ENCODE measurements at places on chromosomes 3 and 15.

- no peak for DNase-seq
Observed at GRCh38 chr15:90713081-90713480, 4.1 kb upstream of the BLM start.

- no peak for DNase-seq
Observed at GRCh38 chr15:59615661-59616060, 4.1 kb downstream of the GCNT3 start.

DNA sequence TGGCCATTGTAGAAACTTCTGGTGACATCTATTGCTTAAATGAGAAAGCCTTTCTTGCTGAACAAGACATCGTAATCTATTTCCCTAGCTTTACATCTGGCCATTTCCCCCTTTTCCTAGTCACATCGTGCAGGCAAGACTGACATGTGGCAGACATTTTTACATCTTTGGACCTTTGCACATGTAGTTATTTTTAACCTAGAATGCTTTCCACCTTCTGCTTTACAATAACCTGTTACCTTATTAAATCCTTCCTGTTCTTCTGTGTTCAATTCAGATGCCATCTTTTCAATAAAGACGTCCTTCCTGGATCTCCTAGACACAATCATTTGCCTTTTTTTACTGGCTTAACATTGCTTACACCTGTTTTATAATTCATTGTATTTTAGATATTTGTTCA, 343.3 kb downstream of the DIPK2A start:
- no peak for DNase-seq

DNA sequence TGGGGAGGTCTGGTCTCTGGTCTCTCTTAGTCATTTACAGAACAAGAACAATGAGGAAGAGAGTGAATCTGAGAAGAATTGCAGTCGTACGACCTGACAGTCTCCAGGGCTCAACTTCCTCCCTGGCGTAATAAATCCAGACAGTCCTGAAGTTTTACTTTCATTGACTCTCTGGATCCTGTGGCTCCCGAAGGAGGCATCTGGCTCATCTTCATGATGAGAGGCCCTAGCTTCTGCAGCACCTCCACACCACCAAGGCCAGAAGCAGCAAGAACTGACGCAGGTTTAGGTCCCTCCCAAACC, 11.8 kb upstream of the CYFIP1 start:
- DNase-seq: no peak

GRCh38 chr3:27345045-27345444, 24.1 kb downstream of the NEK10 start:
- no peak for DNase-seq

DNA sequence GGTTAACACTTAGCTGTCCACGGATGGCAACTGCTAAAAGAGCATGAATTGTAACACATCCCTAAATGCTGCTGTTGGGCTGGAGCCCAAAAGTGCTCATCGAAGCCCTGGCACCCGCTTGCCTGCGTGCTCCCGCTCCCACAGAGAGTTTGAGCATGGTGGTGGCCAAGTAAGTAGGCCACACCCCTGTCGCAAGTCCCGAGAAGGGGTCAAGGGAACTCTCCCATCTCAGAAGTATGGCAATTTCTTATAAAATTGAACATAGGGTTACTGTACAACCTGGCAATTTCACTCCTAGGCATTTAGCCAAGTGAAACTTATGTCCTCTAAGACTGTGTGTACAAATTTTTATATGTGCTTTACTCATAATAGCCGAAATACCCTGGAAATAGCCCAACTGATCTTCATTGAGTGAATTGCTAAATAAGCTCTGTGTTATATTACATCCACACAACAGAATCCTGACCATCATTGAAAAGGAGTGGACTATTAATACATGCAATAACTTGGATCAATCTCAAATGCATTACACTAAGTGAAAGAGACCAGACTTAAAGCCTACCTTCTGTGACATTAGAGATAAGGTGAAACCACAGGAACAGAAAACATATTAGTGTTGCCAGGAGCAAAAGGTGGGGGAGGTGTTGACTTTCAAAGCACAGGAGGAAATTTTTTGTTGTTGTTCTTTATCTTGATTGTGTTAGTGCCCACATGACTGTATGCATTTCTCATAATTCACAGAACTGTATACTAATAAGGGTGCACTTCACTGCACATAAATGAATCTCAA, 1.5 kb upstream of the GCSAM start:
- peak; percentile 12 for DNase-seq

GRCh38 chr3:173371848-173372487, 25.6 kb upstream of the NLGN1 start:
- peak; percentile 6 for DNase-seq

GRCh38 chr15:77470235-77470634, 49.5 kb downstream of the HMG20A start:
- DNase-seq: no peak

DNA sequence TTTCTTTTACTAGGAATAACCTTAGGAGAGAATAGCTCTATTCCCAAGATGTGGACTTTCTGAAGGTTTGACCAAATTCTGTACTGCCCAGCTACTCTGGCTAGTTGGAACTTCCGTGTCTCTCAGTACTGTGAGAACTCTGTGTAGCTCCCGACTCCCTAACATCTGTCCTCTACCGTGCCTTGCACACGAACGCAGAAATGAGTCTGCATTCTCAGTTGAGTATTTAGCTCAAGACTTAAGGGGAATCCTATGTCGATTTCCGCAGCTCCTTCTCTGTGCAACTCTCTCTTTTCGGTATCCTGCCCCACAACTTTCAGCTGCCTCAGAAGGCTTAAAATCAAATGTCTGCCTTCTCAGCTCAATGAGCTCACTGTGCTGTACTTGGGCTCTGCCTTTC, 86.7 kb upstream of the EPHB3 start:
- DNase-seq: no peak

DNA sequence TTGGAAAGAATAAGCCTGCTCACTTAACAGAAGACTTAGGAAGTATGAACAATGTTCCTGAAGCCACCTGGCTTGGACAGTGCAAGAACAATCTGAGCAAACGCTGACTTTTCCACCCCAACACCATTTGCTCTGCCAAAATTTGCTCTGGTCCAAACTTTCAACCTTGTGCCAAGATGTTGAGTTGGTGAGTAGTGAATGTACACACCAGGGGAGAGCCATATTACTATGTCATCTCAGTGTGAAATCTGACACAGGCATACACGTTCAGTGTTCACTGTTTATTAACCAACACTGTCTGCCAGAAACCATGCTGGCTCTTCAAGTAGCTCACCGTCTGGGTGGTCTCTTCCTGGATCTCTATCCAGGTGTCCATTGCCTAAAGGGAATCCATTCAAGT, 152.9 kb upstream of the LPP start:
- no peak for DNase-seq

- no peak for DNase-seq
Observed at GRCh38 chr3:39446444-39446843, 21.0 kb upstream of the MOBP start.

DNA sequence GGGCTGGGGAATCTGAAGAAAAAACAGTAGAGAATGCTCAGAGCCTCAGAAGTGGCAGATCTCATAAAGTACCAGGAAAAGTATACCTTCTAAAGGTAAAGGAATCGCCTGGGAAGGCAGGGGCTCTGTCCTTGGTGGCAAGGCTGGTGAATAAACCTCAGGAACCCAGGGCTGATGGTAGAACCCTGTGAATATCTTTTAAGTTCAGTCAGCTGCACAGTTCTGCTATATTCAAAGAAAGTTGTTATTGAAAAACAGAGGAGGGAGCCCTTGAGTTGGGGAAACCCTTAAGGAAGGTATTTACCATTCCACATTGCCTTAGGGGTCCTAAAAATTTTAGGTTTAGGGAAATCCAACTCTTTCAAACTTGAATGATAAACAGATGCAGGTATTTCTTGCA, 31.2 kb downstream of the ZPLD1 start:
- DNase-seq: no peak

- DNase-seq: no peak
Observed at GRCh38 chr3:189687475-189687874, 56.3 kb downstream of the TP63 start.

GRCh38 chr3:145721815-145722214, 439.2 kb downstream of the PLOD2 start:
- no peak for DNase-seq

- DNase-seq: no peak
Observed at GRCh38 chr3:64595253-64595694, 92.5 kb downstream of the ADAMTS9 start.

GRCh38 chr3:61343543-61343942, 92.3 kb upstream of the FHIT start:
- DNase-seq: no peak

GRCh38 chr3:157921811-157922210, 184.4 kb downstream of the SHOX2 start:
- DNase-seq: no peak

GRCh38 chr3:134327594-134327975, 46.7 kb downstream of the AMOTL2 start:
- DNase-seq: peak; percentile 75

GRCh38 chr3:125141596-125142419, 70.7 kb downstream of the SLC12A8 start:
- DNase-seq: peak; percentile 92

DNA sequence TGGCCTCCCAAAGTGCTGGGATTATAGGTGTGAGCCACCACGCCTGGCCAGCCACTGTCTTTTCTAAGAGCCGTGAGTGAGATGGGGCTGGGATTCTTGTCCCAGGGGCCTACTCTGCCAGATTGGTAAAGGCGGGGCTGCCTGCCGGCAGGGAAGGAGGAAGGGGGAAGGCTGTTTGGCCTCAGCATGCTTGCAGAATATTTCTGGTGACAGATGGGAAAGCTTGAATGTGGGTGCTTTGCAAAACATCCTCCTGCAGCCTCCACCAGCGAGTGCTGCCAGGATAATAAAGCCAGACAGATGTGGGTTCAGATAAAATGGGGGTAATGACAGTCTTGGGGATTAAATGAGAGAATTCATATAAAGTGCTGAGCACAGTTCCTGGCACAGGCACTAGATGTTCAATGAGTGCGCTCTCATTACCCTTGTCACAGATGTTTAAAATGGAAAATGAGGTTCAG, 19.8 kb upstream of the ACOX2 start:
- no peak for DNase-seq

- no peak for DNase-seq
Observed at GRCh38 chr3:157311633-157312375, 124.8 kb upstream of the PTX3 start.

DNA sequence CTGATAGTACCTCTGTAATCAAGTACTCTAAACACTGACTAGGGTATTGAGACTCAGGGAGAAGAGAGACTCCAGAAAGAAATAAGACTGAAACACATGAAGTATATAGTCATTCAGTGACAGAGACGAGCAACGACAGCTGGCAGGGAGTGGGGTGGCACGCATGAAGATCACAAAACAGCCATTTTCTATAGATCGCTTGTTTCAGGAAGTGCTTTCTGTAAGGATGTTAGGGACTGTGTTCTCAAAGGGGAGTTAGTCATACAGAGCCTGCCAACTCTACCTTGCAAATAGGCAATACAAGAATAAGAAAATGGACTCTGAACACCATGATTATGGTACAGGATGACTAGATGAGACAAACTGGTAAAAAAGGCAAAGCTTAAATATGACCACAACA, 139.5 kb downstream of the TBL1XR1 start:
- DNase-seq: no peak

- no peak for DNase-seq
Observed at GRCh38 chr3:54366839-54367238, 244.5 kb downstream of the CACNA2D3 start.

GRCh38 chr3:49826016-49826415, 12.3 kb upstream of the UBA7 start:
- DNase-seq: no peak

DNA sequence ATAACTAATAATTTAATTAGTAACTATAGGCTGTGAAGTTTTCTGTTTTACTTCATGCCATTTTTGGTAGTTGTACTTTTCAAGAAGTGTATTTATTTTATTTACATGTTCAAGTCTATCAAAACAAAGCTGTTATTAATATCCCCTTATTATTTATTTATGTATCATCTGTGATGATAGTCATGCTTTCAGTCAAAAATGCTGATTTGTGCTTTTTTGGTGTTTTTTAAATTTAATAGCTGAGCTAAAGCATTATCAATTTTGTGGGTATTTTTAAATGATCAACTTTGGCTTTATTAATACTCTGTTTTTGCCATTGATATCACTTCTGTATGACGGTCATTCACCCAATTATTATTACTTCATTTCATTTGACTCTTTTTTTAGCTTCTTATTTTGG, 1229.2 kb upstream of the CADM2 start:
- no peak for DNase-seq

GRCh38 chr15:101498717-101499480, 9.4 kb upstream of the PCSK6 start:
- no peak for DNase-seq

GRCh38 chr3:135448520-135448919, 517.0 kb upstream of the PPP2R3A start:
- DNase-seq: no peak

DNA sequence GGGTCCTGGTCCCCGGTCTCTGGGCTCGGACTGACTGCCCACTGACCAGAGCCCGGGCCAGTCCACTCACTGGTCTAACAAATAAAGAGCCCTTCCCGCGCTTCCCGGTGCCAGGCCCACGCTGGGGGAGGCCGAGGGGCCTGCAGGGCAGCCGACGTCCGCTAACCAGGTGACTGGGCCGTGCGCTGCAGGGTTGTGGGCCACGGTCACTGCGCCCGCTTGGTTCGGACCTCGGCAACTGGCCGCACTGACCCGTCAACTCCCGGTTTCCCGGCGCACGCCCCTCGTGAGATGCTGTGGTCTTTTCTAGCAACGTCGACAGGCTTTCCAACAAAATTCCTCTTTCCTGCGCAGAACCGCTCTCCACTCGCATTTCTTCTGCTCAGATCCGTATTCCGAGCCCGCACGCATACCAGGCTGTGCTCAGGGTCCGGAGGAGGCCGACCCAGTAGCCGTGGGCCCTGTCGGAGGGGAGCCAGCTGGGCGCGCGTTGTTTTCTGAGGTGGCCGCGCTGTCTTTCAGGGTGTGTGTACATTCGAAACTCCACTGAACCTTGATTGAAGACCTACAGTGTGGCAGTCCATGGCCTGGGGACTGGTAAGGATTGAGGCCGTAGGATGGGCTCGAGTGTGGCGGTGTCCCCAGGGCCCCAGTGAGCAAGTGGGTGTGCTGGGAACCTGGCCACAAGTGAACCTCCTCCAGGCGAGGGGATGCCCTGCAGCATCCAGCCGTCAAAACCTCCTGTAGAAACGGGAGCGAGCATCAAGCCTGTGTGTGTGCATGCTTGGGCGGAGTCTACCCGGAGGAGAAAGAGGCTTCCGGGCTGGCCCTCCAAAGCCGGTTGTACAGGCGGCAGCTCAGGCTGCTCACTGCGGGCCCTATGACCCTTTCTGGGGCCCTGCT, 875 bp upstream of the NT5DC2 start:
- DNase-seq: peak; percentile 63

All from trophoblast cell (in vitro differentiated cells and primary cell).